ENCODE measurements at places on chromosomes 3 and 15.

- peak; percentile 88 for DNase-seq
These were observed 36.4 kb downstream of the FAM3D start for GRCh38 chr3:58630076-58630709.

- DNase-seq = peak; percentile 17
These were observed 82.9 kb upstream of the HACD2 start for GRCh38 chr3:123667784-123668183.

DNA sequence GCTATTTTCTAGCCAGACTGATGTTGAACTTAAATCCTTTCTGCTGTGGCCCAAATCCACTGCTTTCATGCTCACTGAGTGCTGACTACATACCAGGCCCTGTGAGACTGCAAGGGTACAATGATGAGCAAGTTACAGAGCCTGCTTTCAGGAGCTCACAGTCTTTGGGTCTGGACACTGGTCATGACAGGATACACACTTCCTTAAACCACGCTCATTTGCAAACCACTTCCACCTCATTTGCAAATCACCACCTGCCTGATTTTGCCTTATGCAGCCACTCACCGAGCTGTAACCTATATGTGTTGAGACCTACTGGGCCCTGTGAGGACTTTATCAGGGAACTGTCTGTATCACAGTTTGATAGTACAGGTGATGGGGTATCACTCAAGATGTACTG lies 50.2 kb upstream of the LRRC58 start:
- no peak for DNase-seq

DNA sequence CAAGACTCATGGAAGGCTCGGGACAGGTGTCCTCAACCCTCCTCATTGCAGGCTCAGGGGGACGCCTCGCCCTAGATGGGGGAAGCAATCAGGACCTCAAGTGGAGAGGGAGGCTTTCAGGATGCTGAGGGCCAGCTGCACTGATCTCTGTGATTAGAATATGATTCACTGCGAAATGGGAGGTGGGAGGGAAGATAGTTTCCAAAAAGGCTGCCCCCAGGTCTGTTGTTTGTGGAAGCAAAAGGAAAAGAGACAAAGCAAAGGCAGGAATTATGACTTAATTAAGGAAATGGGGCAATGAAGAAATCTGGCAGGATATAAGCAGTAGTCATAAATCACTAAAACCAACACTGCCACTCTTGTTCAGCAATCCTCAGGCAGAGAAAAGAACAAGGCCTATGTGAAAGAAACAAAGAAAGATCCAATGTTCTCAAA lies 85.6 kb upstream of the ABHD17C start:
- DNase-seq = no peak

- no peak for DNase-seq
These were observed 27.2 kb upstream of the PLSCR4 start for GRCh38 chr3:146277953-146278631.

DNA sequence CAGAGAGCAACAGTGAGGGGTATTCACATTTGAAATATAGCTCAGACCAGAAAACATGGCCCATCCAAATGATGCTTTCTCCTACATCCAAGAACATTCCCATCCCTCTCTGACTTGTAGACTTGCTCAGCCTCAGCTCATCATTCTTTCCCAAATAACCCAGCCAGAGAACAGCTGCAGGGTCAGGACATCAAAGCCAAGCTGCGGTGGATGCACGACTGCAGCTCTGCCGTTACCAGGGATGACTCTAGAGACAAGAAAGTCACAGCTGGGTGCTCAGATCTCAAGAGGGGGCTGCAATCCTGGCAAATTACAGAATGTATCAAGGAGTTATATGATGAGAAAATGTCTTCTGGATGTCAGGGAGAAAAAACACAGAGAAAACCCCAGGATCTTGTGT lies 944.3 kb downstream of the NTRK3 start:
- DNase-seq = no peak

DNA sequence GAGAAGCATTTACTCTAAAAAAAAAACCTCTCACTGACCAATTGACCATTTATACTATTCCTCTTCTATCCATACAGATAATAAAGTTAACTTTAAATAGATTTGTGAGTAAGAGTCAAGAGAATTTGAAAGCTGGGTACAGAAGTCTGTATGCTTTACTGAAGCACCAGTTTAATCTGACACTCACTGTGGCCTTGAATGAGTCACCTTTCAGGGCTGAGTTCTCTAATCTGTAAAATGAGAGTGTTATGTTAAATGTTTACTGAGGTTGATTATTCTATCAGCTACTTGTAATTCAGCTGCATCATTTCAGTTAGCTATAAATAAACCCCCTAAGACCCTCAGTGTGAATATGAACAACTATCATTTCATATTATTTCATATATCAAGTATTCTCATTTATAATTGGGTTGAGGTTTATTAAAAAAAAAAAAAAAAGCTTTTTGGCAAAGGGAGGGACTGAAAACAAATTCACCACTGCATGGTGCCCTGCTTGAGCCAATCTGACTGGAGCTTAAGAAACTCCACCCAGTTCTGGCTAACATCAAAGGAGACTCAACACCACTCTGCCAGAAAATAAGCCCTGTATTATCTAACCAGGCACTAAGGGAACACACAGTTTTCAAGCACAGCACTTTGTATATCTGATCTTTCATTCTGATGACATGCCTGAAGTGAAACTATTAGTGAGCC lies 2.8 kb downstream of the MAP4 start:
- DNase-seq = peak; percentile 66

DNA sequence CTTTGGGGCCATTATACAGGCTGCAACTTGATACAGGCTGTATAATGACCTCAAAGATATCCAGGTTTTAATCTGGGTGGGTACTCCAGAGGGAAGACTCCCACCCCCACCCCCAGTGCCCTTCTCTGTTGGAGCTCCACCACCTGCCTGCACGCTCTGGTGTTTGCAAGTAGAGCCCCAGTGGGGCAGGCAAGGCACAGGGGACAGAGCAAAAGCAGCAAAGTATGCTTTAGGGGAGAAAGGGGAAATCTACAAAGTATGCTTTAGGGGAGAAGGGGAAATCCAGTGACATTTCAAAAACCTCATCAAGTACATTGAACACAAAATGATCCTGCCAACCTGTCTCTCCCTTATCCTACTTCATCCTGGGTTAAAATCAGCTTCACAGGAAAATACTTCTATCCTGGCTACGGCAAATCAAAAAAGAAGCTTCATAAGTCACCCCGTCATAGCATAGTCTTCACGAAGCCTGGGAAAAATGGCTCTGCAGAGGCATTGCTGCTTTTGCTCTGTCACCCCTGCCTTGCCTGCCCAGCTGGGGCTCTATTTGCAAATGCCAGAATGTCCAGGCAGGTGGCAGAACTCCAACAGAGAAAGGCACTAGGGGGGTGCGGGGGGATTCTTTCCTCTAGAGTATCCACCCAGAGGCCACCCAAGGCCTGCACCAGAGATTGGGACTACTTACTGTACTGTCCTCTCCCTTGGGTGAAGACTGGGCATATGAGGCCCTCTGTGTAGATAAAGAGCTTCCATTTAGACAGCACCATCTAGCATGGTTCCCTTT lies 60.9 kb upstream of the ATP11B start:
- DNase-seq = no peak

DNA sequence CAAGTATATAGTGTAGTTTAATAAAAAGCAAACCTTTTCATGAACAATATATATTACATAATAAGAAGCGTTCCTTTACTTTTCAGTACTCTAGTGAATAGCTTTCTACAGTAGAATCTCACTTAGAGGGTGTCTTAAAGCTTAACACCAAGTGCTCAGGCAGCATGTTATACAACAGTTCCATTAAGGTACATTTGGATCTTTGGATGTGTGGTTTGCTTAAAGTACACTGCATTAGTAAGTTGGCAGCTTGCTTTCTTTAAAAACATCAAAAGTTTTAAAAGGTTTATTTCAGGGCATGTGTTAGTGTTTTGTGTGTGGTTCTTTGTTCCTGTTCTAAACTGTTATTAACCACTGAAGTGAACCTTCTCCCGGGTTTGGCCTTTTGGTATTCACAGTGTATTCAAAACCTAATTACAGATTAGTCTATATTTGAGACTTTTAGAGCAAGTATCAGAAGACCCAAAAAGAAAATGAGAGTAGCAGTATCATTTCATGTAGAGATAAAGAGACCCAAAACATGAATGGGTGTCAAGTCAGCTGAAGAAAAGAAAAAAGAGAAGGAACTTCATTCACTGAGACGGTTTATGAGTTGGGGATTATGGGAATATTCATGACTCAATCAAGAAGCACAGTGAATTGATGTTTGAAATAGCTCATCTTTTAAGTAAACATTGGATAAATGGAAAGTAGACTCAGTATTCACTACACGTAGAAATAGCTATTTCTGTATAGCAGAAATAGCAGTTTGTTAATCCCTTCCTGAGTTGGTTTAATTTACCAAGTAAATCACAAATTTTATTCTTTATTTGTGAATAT lies 93.9 kb downstream of the OPA1 start:
- peak; percentile 43 for DNase-seq

- DNase-seq = peak; percentile 39
These were observed 78.4 kb downstream of the B3GNT5 start for GRCh38 chr3:183331498-183331897.

- DNase-seq = peak; percentile 27
These were observed 16.1 kb upstream of the ATP8B4 start for GRCh38 chr15:50135031-50135551.

- DNase-seq = peak; percentile 78
These were observed 16.0 kb upstream of the SRP14 start for GRCh38 chr15:40054855-40055575.

GRCh38 chr3:172614340-172615274 lies 91.4 kb upstream of the TNFSF10 start:
- no peak for DNase-seq

DNA sequence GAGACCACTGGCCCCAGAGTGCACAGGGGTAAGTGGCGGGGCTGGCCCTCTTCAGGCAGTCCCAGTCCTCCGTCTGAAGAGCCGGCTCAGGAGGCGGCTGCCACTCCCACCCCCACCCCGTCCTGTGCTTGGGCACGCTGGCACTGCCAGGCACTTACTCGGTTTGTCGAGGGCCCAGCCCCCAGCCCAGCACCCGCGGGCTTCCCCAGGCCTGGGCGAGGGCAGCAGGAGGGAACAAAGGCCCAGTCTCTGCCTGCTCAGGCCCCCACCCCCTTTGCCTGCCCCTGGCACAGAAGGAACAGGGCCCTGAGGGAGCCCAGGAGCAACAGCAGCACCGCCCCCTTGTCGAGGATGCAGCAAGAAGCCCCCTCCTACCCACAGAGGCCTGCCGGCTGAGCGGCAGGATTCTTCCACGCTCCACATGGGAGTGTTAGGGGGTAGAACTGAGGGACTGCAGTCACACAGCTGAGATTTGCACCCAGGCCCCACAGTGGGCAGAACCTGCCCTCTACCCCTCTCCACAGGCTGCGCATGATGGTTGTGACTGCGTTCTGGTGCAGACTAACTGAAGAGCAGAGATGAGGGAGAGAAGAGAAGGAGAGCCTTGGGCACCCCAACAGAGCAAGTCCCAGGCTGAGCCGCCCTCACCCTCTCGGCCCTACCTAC lies 8.9 kb downstream of the DUSP7 start:
- DNase-seq = no peak

DNA sequence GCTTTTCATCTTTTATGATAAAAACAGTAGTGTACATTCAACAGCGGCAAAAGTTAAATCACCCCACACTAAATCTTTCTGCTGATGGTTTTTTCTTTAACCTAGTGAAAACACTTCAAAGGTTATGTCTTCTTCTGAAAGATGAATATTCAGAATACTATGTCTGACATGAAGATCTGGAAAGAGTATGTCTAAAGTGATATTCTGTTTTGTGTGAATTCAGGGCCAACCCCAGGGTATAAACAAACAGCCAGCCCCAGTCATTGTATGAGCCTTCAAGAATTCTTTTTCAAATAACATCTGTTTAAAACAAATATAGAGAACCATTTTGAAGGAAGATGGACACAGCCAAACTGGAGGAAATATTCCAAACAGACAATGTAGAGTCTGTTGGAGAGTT lies 581.0 kb upstream of the NAALADL2 start:
- DNase-seq = no peak

DNA sequence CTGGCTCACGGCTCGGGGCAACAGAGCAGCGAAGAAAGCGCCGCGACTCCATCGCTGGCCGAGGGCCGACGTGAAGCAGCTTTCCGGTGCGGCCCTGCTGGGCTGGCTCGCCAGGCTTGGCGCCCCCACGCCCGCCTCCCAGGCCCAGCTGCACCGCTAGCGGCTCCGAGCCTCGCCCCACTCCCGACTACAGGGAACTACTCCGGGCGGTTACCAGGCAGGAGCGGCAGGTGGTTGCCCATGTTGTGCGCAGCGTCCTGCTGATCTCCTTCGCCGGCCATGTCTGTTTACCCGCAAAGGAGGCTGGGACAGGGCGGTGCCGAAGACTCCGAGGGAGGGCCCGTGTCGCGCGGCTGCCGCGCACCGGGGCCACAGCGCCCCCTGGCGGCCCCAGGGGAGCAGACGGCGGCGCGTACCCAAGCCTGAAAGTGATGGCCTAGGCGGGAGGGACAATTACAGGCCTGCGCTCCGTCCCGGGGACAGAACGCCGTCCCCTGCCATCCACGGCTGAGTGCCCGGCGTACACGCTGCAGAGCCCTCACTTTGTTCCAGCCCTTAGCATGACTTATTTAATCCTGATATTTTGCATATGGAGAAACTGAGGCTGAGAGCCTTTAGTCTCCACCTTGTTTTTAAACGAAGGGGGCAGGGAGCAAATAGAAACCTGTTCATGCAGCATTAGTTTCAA lies at the start of gene CRBN:
Gene CRBN (minus strand): TSS at position 285 of the 688 bp plus-strand sequence. CDS start 4 bp downstream, at position 281.
- DNase-seq = peak; percentile 91

DNA sequence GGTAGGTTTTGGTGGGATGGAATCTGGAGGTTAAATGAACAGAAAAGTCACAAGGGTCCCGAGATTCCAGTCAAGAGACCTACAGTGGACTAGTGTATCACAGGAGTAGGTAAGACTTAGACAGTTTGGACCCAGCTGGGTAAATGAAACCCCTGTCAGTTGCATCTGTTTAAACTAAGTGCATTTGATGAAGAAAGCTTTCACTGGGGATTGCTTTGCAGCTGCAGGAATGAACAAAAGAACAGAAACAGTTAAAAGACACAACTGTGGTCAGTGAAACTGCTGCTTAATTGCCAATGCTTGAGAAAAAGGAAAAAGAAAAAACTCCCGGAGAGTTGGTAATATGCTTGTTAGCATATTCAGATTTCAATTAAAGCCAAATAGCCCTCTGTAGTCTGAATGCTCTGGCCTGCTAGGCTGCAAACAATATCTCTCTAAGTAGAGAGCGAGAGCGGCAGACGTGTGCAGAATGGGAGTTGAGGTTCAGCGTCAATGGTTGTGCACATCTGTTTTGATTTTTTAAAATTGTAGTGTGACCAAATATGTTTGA lies 37.1 kb downstream of the OXNAD1 start:
- no peak for DNase-seq
